ENCODE measurements at places on chromosomes 3 and 15.

GRCh38 chr3:50203113-50203808 lies 1.8 kb upstream of the SLC38A3 start:
- no peak for DNase-seq

GRCh38 chr3:154327871-154328270 lies 3.6 kb upstream of the DHX36 start:
- no peak for DNase-seq

- no peak for DNase-seq
Observed at GRCh38 chr15:49844390-49844789, 223.5 kb downstream of the DTWD1 start.

GRCh38 chr3:190088890-190089289 lies 31.8 kb downstream of the P3H2 start:
- DNase-seq, result no peak

DNA sequence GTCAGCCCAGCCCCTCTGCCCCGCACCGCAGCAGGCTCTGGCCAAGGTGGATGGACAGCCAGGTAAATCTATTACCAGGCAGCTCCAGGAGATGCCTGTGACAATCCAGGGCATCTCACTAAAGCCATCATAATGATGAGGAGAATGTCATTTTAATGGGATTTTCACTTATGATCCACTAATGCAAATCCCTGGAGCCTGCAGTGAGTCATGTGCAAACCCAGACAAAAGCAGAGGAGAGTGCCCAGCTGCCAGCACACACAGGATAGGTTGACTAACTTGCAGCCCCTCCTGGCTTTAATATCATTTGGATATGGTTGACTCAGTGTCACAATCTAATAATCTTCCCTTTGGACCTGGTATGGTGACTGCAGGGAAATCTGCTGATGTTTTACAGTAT lies 206.9 kb upstream of the TRIM42 start:
- DNase-seq, result no peak

- no peak for DNase-seq
Observed at GRCh38 chr3:177250151-177250550, 52.9 kb upstream of the TBL1XR1 start.

- DNase-seq, result no peak
Observed at GRCh38 chr15:48265135-48265534, 59.0 kb downstream of the SLC12A1 start.

DNA sequence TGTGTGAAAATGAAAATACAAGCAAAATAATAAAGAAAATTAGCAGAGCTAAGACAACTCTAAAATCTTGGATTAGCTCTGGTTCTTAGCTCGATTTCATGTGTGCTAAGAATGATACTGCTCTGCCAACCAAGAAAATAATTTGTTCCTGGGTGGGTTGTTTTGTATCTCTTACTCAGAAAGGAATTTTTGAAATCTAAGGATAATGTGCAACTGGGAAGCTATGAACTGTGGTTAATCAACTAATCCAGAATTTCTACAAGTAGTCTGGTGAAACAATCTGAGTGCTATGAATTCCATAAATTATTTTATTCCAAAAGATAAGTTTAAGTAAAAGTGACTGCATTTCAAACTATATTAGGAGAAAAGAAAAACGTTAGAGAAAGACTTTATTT lies 92.0 kb downstream of the TFDP2 start:
- no peak for DNase-seq

DNA sequence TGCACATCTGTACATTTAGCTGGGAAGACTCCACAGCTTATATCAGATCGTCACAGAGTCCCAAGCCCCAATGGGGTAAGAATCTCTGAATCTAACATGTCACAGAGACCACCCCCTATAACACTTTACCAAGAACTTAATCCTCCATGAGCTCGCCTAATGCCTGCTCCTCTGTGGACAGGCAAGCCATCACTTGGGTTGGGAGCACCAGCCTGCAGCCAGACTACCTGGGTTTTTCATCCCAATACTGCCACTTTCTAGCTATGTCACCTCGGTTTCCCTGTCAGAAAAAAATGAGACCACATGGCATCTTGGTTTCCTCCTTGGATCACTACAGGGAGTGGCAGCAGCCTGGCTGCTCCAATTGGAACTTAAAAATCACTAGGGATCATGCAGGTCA lies 277.9 kb upstream of the TLE3 start:
- no peak for DNase-seq

- DNase-seq, result no peak
Observed at GRCh38 chr15:74723754-74724334, 1.5 kb downstream of the CYP1A1 start.

DNA sequence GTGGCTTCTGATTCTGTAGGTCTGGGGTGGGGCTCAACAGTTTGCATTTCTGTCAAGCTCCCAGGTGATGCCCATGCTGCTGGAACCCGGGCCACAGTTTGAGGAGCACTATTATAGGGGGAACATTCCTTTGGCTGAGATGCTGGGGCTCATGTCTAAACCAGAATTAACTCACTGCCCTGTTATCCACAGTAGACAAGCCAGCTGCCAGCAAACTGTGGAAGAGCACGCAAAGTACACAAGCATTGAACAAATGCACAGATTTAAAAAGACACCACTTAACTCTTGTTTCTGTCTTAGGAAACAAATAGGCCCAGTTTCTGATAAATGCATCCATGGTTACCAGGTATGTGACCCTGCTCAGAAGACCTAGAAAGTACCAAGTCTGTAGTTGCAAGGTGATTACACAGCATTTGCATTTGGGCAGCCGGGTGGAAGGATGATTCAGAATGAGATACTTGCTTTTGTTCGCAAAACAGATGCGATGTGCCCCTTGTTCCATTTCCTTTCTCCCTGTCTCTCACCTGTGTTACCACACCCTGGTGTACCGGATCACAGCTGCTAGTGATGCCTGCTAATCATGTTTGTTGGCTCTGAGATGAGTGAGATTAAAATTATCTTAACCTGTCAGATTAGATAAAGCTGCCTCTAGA lies 12.4 kb downstream of the GYG1 start:
- no peak for DNase-seq

- no peak for DNase-seq
Observed at GRCh38 chr3:21508246-21508645, 242.8 kb downstream of the ZNF385D start.

- no peak for DNase-seq
Observed at GRCh38 chr3:171129827-171130226, 103.3 kb upstream of the SLC2A2 start.

DNA sequence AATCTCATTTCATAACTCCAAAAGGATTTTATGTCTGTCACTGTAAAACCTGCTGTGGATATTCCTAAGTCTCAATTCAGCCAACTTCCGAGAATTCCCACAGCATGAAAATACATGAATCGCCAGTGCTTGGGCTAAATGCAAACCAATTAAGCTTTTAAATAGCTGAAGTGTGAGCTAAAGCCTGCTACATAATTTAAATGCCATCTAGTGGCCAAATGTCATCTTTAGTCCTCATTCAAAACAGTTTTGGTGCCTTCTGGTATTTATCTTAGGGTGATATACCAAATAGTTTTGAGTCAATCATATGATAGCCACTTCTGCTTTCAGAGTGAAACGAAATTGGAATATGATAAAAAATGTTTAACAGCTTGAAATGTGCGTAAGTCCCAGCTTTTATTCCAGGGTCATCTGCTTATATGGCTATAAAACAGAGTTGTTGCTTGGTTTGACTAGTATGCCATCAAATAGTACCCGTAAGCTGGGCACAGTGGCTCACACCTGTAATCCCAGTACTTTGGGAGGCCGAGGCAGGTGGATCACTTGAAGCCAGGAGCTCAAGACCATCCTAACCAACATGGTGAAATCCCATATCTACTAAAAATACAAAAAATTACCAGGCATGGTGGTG lies 41.8 kb upstream of the CCNL1 start:
- DNase-seq, result no peak

- DNase-seq, result no peak
Observed at GRCh38 chr15:50162969-50163718, 18.9 kb upstream of the SLC27A2 start.

- no peak for DNase-seq
Observed at GRCh38 chr3:177599326-177599725, 402.0 kb upstream of the TBL1XR1 start.

GRCh38 chr3:28286595-28286994 lies 45.2 kb downstream of the CMC1 start:
- no peak for DNase-seq

- DNase-seq, result no peak
Observed at GRCh38 chr3:107676469-107677309, 153.9 kb downstream of the BBX start.

- DNase-seq, result no peak
Observed at GRCh38 chr3:130470126-130470525, 46.9 kb upstream of the COL6A6 start.

- no peak for DNase-seq
Observed at GRCh38 chr3:187369089-187369447, 883 bp downstream of the RTP4 start.

- peak; percentile 25 for DNase-seq
Observed at GRCh38 chr3:185175370-185175987, 22.6 kb upstream of the C3orf70 start.

All from activated B cell treated with CpG ODN at 0.5 μM for 24 hours (primary cell).